Stimulated activated naive CD4-positive, alpha-beta T cell (primary cell): ENCODE measurements at places on chromosomes 13 and 19.

GRCh38 chr19:11295665-11296245, at the start of gene TSPAN16:
Gene TSPAN16 (plus strand): TSS chr19:11296160. CDS start chr19:11296298, 138 bp downstream.
- DNase-seq: no peak

DNA sequence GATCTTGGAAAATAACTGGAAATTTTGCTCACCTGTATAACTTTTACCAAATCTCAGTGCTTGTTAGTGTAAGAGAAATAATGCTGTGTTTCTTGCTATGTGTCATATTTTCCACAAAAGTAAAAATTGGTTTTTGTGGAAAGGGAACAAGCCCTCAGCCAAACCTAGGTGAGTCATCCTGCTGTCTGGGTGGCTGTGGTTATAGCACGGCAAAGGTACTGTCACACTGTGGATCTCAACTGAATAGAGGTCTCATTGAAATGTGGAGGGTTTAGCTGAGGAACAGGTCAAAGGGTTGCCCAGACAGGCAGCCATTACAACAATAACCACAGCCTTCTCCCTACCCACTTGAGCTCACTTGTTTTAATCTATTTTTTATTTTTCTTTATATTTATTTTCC, 338.8 kb upstream of the DACH1 start:
- DNase-seq: no peak

- no peak for DNase-seq
Observed at GRCh38 chr13:90197722-90198121, 1149.8 kb upstream of the MIR17HG start.

DNA sequence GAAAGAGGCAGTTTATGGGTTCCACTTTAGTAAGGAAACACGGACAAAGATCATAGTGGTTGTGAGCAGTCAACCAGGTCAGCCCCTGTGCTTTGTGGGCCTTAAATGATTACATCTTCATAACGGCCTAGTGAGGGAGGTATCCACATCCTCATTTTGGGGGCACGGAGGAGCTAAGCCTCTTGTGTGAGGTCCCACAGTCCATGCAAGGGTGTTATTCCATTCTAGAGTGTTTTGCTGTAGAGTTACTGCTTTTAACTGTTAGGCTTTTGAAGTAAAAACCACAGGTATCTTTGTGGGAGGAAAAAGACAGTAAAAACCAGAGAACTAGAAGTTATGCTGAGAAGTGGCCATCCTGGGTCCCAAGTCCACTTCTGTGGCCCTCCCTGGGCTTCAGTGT, 4.0 kb downstream of the NOP53 start:
- no peak for DNase-seq

DNA sequence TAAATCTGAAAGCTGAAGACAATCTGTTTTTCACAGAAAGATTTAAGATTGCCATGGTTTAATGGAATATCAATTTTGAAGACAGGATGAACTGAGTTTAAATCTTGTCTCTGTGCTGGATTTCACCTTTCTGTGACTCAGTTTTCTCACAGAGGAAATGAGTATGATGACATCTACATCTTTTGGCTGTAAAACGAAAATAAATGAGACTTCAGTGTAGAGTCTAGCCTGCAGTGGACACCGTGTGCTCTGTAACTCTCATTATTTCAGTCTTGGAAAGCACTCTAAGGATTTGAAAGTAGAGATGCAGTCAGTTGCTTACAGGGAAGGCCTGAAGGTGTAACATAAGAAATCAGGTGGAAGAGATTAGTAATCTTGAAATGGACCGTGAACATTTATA, 150.4 kb downstream of the NALCN start:
- DNase-seq: no peak

DNA sequence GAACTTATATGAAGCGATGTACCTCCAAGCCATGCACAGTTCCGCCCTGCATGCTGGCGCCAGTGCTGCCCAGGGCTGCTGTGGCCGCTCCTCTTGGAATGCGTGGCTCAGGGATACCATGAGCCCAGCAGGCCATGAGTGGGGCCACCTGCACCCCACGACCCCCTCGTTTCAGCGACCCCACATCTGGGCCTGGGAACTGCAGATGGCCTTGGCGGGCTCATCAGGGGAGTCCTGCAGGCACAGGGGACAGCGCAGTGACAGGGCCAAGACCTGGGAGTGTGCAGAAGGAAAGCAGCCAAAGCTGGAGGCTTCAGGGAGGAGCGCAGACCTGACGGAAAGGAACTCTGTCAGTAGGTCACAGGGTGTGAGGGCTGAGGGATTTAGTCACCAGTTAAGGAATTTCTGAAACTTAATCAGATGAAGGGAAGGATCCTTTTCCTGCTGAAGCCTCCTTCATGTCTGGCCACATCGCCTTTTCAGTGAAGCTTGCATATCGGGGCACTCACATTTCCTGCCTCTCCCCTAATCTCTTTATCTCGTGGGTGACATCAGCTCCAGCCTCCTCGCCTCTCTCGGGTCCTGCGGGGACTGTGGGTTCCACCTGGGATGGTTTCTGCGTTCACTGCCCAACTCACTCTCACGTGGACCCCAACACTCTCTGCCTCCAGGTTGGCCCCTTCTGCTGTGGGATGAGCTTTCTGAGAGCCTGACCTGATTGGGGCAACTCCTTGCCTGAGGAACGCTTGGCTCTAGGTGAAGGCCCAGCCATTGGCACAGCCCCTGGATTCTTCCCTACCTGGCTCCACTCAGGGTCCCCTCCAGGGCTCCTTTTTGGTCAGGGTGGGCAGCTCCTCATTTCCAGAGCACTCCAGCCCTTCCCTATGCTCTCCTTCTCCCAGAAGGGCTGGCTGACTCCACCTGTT, 123.5 kb downstream of the CRYL1 start:
- DNase-seq: no peak

- DNase-seq: no peak
Observed at GRCh38 chr13:53512635-53513034, 484.0 kb downstream of the OLFM4 start.

- peak; percentile 49 for DNase-seq
Observed at GRCh38 chr13:104984296-104984818, 1551.1 kb downstream of the EFNB2 start.

DNA sequence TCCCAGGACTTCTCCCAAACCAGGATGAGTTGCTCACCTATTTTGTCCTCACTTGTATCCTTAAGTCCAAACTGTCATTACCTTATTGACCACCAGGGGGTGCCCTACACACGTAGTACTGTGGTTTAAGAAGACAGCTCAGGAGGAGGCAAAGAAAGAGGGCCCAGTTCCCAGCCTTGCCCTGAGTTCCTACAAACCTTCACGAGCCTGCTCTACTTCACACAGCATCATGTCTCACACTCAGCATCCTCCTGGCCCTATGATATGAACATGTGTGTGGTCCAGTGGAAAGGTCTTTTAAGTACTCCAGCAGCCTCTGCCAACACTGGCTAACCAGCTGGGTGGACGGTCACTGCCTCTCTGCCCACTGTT, 8.1 kb upstream of the ZNF784 start:
- peak; percentile 75 for DNase-seq

DNA sequence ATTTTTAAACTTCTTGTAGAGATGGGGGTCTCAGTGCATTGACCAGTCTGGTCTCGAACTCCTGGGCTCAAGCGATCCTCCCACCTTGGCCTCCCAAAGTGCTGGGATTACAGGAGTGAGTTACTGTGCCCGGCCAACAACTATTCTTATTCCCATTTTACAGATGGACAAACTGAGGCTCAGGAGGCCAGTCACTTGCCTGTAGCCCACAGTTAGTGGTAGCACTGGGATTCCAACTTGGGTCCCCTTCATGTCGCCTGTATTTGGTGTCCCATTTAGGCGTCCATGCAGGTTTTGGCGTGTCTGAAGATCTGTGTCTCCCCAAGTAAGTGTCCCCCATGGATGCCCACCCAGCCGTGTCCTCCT, 791 bp upstream of the AXL start:
- no peak for DNase-seq

DNA sequence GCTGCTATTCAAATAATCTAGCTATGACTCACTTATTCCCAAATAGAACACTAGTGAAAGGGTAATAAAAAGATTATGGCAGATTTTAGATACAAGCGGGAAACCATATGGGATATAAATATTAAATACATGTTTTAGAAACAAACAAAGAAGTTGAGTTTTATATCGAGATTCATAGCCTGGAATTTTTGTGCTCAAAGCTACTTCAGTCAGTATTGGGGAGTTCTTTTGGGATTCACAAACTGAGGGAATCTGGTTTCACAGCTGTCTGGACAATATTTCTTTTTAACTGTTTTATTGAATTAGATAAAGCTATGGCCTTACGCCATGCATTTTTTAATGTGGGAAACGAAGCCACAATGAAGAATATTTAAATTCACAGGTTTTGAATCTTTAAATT, 257.1 kb upstream of the PCDH20 start:
- no peak for DNase-seq

- DNase-seq: no peak
Observed at GRCh38 chr13:102237230-102237629, 164.6 kb downstream of the FGF14 start.

DNA sequence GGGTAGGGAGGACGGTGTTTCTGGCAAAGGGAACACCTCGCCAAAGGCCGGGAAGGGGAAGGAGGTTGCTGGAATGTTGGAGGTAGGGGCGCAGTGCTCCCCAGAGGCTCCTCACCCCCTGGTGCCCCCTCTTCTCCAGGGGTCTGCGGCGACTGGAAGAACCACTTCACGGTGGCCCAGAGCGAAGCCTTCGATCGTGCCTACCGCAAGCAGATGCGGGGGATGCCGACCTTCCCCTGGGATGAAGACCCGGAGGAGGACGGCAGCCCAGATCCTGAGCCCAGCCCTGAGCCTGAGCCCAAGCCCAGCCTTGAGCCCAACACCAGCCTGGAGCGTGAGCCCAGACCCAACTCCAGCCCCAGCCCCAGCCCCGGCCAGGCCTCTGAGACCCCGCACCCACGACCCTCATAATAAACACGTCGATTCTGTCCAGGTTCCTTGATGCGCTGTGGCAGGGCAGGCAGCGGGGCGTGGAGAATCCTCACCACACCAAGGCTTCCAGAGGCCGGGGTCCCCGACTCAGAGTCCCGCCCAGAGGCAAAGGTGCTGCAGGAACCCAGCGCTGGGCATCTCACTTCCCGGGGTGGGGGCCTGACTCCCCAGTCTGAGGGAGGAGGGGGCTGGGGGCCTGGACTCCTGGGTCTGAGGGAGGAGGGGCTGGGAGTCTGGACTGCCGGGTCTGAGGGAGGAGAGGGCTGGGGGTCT, 7.4 kb upstream of the SPACA4 start:
- no peak for DNase-seq

DNA sequence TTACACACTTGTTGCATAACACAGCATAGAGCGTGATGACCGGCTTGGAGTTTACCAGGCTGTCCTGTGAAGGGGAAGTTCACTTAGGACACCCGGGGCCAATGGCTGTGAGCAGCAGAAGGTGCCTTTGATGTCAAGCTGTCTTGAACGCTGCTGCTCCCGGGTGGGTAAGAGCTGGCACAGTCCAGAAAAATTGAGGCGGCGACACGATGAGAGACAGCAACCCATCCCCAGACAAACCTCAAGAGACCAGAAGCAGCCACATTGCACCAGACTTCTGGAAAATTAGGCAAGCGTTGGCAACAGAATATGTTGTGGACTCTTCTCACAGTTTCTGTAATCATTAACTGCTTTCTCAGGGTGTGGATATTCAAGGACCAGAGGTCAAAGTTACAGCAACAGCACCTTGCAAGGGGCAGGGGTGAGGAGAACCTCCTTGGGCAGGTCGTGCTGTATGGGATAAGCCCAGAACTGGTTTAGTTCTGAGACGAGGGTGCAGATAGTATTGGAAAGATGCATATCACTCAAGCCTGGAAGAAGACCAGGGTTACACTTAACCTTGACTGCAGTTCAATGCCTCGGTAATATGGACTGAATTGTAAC, 10.1 kb downstream of the NFILZ start:
- DNase-seq: no peak

- no peak for DNase-seq
Observed at GRCh38 chr13:29543230-29544215, 52.0 kb downstream of the SLC7A1 start.

DNA sequence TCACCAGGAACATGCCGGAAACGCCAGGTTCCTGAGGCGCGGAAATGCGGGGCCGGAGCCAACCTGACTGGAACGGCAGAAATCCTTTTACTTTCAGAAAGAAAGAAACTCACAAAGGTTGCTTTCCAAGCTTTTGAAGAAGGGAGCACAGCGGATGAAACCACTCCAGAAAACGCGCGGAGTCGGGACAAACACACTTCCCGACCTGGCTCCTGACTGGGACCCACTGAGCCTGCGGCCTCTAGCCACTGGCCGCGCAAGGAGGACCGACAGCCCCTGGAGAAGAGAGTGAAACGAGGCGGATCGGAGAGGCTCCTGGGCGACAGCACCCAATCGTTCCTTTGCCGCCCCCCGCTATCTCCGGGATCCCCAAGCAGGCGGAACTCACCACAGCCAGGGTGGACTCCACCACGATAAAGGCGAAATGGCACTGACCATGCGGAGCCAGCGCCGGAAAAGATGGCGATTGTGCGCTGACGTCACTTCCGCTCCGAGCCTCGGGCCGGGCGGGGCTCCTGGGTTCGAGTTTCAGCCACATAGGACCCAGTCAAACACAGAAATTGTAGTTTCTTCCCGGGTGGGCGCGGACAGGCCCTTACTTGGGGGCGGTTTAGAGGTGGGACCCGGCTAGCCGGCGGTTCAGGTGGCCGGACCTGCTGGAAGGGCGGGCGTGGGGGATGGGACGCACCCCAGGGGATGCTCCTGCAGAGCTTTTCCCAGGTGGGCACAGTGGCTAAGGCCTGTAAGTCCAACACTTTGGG, at the start of gene ZNF121:
ZNF121 (minus strand) TSS at position 432 of the 761 bp plus-strand sequence. CDS start 16,407 bp downstream, outside the sequence.
- DNase-seq: peak; percentile 71

DNA sequence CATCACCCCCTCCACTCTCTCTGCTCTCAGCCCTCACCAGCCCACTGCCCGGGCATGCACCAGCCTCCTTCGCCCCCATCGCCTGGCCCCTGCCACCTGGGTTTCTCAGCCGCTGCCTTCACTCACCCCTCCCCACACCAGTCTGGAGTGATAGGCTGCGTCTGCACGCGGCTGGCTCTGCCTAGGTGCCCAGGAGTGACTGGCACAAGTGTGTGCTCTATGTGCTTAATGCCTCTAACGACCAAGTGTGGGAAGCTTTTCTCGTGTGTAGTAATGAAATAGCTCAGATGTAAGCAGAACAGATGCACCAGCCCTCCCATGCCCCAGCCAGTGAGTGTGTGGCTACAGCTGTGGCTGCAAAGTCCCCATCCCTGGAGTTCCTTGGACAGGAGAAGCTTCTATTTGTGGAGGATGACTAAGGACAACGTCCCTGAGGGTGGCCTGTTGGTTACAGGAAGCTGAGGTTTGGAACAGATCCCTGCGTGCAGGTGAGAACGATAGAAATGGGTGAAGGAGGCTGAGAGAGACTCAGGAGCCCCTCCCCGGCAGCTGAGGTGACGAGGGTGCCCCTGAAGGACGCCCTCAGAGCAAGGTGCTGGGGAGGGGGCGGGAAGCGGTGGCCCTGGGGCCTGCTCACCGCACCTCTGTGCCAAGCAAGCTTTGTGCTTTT, 35.6 kb downstream of the ATP11A start:
- no peak for DNase-seq

GRCh38 chr19:38389101-38389925, 816 bp downstream of the SPRED3 start:
- no peak for DNase-seq

DNA sequence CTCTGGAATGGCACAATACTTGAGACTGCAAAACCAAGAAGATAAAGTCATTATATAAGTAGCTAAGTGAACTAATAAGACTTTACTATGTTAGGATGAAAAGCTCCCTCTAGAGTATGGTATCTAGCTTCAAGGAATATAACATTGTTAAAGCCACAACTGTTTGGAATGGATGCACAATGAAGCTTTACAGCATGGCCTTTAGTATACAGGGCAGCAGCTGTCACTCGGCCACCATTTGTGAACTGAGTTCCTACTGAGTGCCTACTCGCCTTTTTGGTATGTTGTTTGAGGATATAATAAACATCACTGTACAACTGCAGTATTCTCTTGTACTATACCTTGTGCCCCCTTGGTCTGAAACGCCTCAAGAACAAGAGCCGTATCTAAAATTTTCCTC, 6.8 kb downstream of the ALG5 start:
- DNase-seq: no peak
